ENCODE measurements at places on chromosomes 5 and 9. TPM values are rescaled to one million over a fixed set of nuclear protein-coding genes. Genes with fewer than 3 reads are reported as not detected.

Gene HOMER1
- total RNA-seq, result 2.1 TPM

Gene IL9
- not detected for total RNA-seq

Gene NSG2
- not detected for total RNA-seq

Gene FBXO38
- 47.1 TPM for total RNA-seq

Gene CENPH
- total RNA-seq, result 17.4 TPM

DNA sequence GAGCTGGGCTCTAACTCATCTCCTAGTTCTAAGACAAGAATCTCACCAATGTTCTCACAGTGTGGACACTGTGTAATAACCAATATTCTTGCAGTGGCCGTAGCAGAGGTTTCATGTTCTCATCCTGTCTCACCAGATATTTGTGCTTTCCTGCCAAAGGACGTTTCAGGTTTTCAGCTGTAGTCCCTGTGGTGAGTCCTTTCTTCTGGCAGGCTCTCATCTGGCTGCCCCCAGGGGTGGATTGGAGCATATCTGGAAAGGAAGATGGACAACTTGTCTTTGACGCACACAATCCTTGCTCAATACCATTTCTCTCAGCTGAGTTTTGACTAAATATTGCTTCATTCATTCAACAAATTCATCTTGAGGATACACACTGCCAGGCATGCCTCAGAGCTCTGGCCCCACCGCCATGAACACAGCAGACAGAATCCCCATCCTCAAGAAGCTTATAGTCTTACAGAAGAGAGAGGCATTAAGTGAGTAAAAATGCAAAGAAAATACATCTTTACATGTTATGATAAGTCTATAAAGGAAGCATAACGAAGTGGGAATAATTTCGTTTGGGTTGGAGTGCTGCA is 33.8 kb upstream of the NEURL1B start:
- H3K27me3 ChIP-seq, result no peaks in the 10 kb centered on the region
- DNase-seq, result no peak
- H3K4me1 ChIP-seq, result no peaks in the 10 kb centered on the region

DNA sequence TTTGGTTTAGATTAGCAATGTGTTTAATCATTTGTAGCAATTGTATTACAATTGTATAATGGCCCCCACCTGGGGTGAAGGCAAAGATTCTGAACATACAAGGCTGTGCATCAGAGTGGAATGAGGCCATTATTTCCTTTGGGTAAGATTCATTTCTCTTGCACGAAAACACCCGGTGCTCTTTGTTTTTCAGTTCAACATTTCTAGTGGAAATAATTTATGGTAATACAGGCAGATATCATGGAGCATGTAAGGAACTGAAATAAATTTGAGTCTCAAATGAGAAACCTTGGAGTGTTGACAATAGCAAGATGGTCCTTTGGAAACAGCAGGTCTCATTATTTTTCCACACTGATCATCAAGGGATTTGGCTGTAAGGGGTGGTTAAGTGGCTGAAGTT is 475.9 kb downstream of the GABRG2 start:
- no peaks in the 10 kb centered on the region for H3K27me3 ChIP-seq
- H3K36me3 ChIP-seq, result no peaks in the 10 kb centered on the region
- no peak for DNase-seq
- H3K27ac ChIP-seq, result no peak overlapping the region

DNA sequence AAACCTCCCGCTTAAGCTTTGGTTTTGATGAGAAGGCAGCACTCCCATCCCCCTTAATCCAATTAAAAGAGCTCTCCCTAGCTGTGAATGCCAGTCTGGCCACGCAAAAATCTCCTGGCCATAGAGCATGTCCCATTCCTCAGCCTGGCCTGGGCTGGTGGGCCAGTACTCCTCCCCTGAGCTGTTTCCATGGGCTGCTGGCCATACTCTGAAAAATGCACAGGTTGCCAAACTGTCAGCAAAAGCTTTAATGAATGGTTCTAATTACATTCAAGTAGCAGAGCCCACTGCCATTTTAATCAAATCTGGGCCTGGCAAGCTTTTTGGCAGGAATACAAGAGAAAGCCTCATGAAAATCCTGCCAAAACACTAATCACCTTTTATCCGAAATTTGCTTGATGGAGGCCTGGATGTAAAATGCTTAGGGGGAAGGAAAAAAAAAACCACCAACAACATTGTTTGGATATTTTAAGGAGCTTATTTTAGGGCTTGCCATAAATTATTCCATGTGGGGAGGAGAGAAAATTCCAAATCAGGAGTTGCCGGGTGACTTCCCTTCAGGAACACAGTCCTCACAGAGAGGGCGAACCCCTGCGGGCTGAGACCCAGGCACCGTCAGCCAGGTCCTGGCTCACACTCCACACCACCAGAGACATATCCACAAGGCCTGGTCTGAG is 243.3 kb downstream of the SEC61B start:
- no peak overlapping the region for H3K4me3 ChIP-seq
- H3K4me1 ChIP-seq, result no peaks in the 10 kb centered on the region
- no peak for DNase-seq
- H3K36me3 ChIP-seq, result no peaks in the 10 kb centered on the region

DNA sequence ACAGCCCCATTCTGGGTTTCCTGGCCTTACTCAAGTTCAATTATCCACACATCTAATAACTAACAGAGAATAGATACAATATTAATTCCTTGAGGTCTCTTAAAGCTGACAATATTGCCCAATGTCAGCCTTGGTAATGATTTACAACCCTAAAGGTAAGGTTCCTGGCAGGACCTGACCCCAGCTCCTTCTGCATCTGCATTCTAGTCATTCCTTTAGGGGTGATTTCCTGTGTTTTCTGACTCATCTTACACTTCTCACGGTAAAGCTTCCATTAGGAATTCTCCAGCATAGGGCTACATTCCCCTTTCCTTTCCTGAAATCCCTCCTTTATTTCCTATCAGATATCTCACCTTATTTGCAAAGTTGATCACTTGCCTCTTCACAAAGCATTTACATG is 9.3 kb downstream of the HAVCR1 start:
- H3K4me3 ChIP-seq, result no peak overlapping the region
- no peaks in the 10 kb centered on the region for H3K27me3 ChIP-seq
- no peaks in the 10 kb centered on the region for H3K36me3 ChIP-seq
- no peaks in the 10 kb centered on the region for H3K4me1 ChIP-seq
- DNase-seq, result no peak
- no peak overlapping the region for H3K27ac ChIP-seq
